ENCODE measurements at places on chromosomes 12 and 14.

DNA sequence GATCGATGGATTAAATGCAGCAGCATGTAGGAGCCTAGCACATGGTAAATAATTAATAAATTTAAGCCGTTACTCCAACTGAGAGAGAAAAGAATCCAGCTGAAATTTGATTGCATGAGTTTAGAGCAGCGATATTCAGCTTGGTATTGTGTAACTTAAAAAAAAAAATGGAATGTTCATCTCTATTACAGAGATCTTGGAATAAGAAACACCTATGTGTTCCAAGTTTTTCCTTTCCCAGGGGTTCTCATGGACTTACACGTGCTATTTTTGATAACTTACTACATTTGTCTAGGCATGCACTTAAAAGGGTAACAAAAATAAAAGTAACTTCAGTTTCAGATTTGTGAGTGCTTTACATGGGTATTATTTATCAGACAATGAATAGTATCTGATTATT, 122.8 kb downstream of the RASSF9 start:
- no peak for DNase-seq

DNA sequence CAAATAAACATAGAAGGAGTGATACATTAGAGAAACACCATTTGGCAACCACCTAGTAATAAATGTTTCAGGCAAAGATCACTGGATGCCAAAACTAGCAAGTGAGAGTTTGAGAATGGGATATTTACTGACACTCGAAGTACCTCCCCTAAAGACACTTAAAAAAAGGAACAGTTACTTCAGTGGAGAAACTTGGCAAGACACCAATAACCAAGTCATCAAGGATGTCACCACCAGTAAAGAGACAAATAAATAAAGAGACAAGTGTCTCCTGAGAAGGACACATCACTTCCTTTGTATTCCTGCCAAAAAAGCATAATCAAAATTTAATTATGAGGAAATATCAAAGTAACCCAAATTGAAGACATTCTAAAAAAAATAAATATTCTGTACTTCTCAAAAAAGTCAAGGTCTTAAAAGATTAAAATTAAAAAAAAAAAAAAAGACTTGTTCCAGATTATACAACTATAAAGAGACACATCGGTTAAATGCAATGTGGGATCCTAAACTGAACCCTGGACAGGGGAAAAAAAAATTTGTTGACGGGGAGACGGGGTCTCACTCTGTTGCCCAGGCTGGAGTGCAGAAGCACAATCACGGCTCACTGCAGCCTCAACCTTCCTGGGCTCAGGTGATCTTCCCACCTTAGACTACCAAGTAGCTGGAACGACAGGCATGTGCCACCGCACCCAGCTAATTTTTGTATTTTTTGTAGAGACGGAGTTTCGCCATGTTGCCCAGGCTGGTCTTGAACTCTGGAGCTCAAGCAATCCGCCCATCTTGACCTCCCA, 26.4 kb downstream of the TM7SF3 start:
- no peak for DNase-seq

DNA sequence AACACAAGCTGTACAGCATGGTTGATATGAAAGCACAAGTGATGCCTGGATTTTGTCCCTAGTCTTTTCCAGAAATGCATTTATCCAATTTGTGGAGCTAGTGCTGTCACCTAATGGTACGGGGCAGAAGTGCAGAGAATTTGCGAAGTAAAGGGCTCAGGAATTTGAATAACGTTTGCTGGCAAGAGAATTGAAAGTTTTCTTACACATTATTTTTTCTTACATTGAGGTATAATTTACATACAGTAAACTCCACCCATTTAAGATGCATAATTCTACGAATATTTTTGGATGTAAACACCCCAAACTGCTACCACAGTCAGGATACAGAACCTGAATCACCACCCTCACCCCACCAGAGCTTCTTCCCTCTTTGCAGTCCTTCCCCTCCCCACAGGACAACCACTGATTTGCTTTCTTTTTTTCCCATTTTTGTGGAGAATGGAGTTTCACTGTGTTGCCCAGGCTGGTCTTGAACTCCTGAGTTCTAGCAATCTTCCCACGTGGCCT, 3.5 kb downstream of the AICDA start:
- DNase-seq = no peak

DNA sequence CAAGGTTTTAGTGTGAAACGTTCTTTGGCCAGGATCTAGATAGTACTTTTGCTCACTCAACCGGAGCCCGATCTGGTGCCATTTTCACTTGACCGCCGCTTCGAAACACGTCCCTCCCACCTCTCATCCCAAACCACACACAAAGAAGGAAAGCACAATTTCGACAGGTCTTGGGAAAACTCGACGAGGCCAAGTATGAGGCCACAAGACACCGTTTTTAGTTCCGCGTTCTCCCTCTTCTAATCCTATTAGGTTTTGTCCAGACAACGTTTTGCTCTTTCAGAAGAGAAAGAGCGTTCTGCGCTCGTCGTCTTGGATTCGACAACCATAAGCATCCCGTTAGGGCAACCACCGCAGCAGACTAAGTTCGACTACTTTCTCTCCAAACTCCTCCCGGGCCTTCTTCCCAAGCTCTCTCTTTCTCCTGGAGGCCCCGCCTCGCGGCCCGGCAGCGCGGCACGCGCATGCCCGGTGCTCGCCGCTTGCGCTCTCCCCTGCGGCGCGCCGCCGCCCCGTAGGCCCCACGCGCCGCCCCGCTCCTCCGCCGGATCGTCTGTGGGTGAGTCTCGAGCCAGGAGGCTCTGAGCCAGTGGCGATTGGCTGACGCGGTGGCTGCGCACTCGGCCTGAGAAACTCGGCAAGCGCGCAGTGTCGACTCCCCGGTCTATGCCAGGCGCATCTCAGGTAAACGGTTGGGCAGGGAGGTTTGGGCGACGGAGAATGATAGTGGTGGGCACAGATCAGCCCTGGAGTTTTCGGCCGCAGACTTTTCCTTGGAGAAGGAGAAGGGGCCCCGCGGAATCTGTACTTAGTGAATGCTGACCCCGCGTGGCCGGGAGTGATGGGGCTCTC, at the start of gene MIPOL1:
MIPOL1 (plus strand) TSS at position 517 of the 852 bp plus-strand sequence. CDS start 49,952 bp downstream, outside the sequence.
- DNase-seq = peak; percentile 11

GRCh38 chr14:30291216-30291615, 267.7 kb upstream of the G2E3 start:
- DNase-seq = no peak

DNA sequence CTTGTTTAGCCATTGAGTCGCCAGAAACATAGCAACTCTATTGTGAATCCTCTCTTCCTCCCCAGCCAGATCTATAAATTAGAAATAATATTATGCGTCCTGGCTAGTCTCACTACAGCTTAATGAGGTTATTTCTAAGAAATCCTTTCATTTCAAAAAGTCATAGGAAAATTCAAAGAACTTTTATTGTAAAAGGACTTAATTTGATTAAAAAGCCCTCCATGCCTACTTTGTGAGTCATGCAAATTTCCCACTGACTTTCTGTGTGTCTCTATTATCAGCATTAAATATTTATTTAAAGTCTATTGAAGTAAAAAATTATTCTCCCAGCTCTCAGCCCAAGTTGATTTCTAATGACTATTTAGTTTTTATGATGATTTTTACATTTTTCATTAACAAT, 160.7 kb downstream of the PHLDA1 start:
- no peak for DNase-seq

GRCh38 chr14:93056840-93057585, 58.7 kb downstream of the ITPK1 start:
- no peak for DNase-seq

DNA sequence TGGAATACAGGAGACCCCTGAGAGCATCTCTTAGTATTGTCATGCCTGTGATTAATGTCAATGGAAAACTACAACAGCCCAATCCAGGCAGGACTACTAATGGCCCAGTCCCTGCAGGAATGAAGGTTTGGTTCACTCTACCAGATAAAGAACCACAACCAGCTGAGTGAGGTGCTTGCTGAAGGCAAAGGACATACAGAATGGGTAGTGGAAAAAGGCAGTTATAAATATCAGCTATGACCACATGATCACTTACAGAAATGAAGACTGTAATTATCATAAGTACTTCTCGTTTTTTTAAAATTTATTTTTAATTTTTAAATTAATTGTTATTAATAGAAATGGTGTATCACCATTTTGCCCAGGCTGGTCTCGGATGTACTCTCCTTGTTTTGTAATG, 17.2 kb upstream of the LPCAT3 start:
- DNase-seq = no peak

- DNase-seq = no peak
Observed at GRCh38 chr12:79373896-79374499, 316.8 kb downstream of the PAWR start.

DNA sequence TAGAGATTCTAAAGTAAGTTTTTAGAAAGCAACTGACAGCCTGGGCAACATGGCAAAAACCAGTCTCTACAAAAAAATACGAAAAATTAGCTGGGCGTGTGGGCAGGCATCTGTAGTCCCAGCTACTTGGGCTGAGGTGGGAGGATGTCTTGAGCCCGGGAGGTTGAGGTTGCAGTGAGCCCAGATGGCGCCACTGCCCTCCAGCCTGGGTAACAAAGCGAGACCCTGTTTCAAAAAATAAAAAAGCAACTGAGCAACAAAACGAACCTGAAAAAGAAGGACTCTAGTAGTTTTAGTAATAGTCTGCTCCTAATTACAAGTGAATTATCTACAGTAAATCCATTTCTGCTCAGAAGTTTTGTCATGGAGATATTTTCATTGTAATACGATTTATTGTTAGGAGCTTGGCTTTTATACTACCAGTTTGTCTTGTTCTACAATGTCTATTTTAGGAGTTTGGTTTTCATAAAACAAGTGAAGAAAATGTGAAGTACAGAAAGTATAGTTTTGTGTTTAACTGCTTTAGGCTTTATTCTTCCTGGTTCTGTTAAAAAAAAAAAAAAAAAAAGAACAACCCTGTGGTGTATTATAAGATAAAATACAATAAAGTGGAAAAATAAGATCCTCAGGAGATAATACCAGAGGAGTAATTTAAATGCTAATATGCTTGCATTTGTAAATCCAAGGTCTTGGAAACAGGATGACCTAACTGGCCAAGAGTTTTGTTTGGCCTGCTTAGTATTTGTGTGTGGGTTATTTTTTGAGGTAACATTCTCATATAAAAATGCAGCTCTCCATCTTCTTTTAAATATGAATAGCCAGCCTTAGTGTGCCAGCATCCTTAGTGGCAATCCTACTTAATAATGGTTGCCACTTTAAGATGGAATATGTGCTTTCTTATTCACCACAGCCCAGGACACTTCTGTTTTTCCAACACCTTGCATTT, 2.8 kb downstream of the TMX1 start:
- no peak for DNase-seq

GRCh38 chr14:104573930-104574329, 5.6 kb upstream of the C14orf180 start:
- no peak for DNase-seq

- DNase-seq = no peak
Observed at GRCh38 chr14:101743701-101744100, 17.8 kb upstream of the PPP2R5C start.

GRCh38 chr14:58299401-58300330, 1.3 kb downstream of the ARID4A start:
- DNase-seq = peak; percentile 2

- DNase-seq = no peak
Observed at GRCh38 chr12:52519387-52519703, 849 bp downstream of the KRT5 start.

DNA sequence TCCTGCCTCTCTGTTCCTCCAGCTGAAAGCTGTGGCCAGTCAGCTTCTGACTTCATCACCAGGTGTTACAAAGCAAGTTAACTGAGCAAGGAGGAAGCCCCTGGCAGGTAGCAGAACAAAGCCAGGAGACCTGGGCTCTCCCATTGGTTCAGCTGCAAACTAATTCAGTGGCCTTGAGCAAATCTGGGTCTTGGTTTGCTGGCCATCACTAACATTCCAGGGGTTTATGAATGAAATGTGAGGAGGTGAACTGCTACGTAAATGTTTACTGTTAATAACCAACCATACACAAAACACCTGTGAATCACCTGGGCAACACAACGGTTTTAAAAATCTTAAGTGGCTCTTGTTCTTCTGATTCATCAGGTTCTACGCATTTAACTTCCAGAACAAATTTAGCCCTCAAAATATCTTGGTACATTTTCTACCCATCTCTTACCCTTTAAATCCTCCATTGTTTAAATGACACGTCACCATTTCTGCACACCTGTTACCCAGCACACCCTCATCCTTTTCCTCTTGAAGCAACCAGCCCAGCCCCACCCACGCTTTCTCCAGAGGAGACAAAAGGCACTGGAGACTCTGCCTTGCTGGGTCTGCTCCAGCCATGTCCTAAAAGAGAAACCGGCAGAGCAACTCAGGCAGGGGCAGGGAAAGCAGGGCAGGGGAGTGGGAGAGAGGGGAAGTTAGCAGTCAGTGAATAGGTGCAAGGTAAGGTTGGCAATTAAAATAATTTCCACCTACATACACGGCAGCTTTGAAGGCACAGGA, 49.3 kb upstream of the TSPAN11 start:
- DNase-seq = no peak

DNA sequence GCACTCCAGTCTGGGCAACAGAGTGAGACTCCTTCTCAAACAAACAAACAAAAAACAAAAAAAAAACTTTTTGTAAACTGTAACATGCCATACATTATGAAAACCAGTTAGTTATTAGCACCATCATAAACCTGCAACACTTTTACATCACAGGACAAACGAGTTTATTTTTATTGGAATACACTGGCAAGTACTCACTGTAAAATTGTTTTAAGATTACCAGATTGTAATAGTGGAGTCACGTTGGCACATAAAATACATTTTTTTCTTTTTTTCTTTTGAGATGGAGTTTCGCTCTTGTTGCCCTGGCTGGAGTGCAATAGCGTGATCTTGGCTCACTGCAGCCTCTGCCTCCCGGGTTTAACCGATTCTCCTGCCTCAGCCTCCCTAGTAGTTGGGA, 15.7 kb downstream of the FKBP3 start:
- DNase-seq = no peak

DNA sequence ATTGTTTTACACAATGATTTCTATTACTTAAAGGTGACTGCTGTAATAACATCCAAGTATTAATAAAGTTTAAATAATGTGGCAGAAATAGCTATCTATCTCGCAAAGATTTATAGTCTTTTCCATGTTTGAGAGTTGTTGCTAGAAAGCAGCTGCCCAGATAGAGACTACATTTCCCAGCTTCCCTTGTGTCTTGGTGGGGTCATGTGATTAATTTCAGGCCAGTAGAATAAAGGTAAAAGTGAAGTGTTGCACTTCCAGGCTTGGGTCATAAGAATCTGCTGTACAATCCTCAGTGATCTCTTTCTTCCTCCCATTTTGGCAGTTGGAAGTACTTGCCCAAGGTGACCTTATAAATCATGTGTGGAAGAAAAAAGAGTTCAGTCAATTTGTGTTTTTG, 449.7 kb upstream of the USP15 start:
- DNase-seq = no peak
